ENCODE measurements at places on chromosomes 1 and 21.

DNA sequence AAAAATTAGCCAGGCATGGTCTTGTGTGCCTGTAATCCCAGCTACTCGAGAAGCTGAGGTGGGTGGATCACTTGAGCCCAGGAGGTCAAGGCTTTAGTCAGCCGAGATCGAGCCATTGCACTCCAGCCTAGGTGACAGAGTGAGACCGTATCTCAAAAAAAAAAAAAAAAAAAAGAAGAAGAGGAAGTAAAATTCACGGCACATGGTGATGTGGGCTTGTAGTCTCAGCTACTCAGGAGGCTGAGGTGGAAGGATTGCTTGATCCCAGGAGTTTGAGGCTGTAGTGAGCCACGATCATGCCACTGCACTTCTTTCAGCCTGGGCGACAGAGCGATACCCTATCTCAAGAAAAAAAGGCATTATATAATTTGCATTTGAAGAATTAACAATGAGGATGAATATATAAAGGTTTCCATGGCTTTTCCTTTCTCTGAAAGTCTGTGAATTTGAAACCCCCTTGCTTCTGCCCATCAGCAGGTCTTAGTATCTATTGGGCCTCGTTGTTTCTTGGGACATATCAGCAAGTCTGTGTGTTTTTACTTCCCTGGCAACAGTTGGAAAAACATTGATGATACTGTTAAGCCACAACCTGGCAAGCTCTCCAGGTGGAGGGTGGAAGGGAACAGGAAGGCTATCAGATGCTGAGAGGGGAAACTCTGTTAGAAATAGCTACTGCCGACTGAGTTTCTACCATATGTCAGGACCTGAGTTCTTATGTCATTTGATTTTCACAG is 4.6 kb upstream of the PLA2G2D start:
- no peak for DNase-seq

- no peak for DNase-seq
These were observed 16.8 kb downstream of the DHX9 start for GRCh38 chr1:182855911-182856310.

DNA sequence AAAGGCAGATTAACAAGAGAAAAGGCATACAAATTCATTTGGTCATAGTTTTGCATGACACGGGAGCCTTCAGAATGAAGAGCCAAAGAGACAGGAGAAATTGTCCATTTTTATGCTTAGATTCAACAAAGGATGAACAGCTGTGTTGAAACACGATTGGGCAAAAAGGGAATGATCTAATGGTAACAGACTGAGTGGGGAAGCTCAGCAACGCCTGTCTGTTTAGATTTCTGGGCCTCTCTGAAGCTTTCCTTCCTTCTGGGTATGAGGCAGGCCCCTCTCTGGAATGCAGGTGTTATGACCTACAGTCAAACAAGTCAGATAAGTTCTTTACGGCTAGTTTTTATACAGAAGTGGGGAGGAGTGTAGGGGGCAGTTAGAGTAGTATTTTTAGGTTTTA is 154.6 kb downstream of the RGS7 start:
- DNase-seq, result no peak

- DNase-seq, result no peak
These were observed 113.6 kb upstream of the TIAM1 start for GRCh38 chr21:31457675-31458074.

All from right hindlimb (tissue), 1 donor.